ENCODE measurements at places on chromosomes 12 and 14. TPM values are rescaled to one million over a fixed set of nuclear protein-coding genes. Genes with fewer than 3 reads are reported as not detected.

DNA sequence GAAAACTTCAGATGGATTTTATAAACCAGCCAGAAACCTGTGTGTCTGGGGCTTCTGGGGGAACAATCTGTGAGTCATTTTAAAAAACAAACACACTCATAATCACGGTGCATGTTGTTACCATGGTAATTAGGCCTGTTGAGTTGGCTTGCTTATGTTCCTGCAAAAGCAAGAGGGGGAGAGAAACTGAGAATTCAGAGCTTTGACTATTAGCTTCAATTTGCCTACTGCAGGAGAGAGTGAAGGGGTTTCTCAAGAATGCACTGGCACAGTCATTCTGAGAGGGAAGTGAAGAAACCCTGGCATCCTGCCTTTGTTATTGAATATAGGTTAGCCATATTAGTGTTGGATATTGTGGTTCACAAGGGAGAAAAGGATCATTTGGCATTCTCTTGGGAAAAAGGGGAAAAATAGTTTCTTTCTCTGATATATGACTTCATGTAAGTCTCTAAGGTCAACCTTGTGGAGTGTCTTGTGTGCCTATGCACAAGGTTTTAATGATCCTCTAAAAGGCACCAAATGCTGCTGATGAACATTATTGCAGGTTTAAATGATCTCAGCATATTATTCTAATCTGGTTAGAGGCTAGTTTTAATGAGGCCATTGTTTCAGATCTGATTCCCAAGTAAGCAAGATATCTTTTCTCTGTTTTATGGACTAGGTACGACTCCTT is 12.9 kb downstream of the GNG2 start:
- DNase-seq = peak; percentile 92

DNA sequence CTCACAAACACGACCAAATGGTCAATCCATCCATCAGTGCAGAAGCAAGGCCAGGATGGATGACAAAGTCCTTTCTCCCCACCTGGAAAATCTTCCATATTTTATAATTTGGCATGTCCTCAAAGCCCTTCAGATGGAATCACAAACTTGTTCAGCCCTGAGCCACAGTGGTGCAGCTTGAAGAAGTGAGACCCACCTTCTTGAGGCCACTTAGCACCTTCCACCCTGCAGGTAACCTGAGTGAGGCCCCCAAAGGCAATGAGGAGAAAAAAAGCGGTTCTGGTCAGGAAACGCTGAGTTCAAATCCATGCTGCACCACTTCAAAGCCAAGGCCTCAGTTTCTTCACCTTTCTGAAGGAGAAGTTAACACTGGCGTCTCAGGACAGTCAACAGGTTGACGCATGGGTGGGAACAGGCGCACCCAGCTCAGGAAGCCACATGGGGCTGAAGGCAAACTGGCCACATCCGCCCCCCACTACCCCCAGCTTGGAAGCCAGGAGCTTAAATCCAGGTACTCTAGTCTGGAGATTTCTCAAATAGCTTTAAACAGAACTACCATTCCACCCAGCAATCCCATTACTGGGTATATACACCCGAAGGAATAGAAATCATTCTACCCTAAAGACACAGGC is 320.4 kb downstream of the BCL11B start:
- DNase-seq = no peak

The TAS2R50 gene
- 0.34 TPM for total RNA-seq

The SLC38A4 gene
- 0.36 TPM for total RNA-seq

DNA sequence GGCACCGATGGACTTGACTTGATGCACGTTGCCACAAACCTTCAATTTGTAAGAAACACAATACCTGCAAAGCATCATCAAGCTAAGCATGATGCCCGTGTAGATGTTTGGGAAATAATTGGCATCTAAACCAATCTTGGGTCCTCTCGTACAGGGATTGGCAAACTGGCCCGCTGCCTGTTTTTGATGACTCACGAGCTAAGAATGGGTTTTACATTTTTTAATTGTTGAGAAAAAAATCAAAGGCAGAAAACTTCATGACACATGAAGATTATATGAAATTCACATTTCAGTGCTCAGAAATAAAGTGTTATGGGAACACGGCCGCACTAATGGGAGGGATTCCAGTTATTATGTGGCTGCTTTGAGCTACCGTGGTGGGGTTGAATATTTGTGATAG is 10.9 kb downstream of the MTA1 start:
- peak; percentile 68 for DNase-seq

DNA sequence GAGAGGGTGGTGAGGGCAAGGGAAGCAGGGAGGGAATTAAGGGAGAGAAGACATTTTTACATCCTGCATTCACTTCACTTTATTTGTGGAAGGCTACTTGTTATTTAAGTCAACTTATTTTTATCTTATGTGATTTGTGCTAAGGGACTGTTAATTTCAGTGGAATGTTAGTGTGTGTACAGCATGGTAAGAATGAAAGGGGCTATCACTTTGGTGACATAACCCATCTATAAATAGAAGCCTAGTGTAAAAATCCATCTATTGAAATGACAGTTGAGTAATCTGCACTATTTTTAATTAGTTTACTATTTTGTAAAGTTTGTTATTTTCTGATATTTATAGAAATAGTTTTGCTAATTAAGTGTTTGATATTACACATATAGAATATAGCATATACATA is 16.8 kb upstream of the CHPT1 start:
- no peak for DNase-seq

The STON2 gene
- 7.8 TPM for total RNA-seq

The ESPL1 gene
- total RNA-seq = 29.0 TPM

- DNase-seq = no peak
Observed at GRCh38 chr14:59356312-59356711, 108.9 kb downstream of the GPR135 start.

- no peak for DNase-seq
Observed at GRCh38 chr14:76756371-76756750, 4.9 kb upstream of the VASH1 start.

- DNase-seq = no peak
Observed at GRCh38 chr14:102898298-102898697, 24.2 kb upstream of the AMN start.
